ENCODE measurements at places on chromosomes 7 and 10.

DNA sequence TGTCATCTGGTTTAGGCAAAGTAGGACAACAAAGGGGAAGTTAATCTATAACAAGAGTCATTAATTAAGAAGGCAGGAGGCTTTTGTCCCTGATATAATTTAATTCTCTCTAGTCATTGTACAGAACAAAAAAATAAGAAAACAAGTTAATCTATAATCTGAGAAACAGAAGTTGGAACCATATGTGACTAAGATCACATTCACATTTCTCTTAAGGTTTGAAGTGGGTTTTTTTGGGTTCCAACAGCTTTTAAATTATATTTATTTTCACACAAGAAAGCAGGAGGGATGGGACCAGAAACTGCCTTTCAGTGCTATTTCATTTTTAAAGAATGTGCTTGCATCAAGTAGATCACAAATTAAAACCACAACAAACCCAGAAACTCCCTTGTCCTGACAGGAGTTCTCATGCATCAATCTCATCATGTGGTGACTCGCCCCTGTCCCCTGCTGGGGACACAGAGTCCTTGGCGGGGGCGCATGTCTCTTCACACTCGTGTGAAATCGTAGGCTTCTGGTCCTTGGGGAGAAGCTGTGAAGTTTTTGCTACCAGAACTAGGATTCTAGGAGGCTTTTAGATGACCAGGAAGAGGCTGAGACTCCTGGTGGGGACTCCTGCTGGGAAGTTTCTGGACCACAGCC lies 10.1 kb upstream of the OPN4 start:
- no peak for DNase-seq

- DNase-seq: no peak
Measured at GRCh38 chr10:78173360-78174015, 139.8 kb downstream of the RPS24 start.

DNA sequence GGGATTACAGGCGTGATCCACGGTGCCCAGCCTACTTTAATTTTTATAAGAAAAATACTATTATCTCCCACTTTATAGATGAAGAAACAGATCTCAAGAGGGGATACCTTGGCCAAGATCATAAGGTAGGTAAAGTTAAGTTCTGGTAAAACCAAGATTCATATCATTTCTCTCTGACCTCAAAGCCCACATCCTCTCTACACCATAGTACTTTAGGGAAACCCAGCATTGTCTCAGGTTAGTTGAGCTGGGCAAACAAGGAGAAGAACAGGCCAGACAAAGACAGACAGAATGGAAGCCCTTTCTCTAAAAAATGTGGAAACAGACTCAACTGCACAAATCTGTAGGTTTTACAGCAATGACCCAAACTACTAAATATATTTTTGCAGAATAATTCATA lies 197.7 kb upstream of the FRMD4A start:
- DNase-seq: no peak

- DNase-seq: no peak
Measured at GRCh38 chr7:96691702-96692101, 17.9 kb downstream of the SEM1 start.

GRCh38 chr7:100435401-100436304 lies 644 bp downstream of the PPP1R35 start:
- no peak for DNase-seq

DNA sequence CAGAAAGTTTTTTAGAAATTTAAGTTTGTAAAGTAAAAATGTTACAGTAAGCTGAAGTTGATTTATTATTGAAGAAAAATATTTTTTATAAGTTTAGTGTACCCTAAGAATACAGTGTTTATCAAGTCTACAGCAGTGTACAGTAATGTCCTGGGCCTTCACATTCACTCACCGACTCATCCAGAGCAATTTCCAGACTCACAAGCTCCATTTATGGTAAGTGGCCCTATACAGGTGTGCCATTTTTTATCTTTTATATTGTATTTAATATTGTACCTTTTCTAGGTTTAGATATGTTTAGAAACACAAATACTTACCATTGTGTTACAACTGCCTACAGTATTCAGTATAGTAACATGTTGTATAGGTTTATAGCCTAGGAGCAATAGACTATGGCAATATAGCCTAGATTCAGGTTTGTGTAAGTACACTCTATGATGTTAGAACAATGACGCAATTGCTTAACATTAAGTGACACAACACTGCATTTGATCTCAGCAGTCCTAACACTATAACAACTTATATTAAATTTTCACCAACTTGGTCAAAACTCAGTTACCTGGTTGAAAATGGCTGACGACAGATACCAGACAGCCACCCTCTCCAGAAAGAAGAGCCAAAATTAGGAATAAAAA lies 45.7 kb downstream of the HIBADH start:
- no peak for DNase-seq

GRCh38 chr7:21753071-21753470 lies 192.6 kb downstream of the CDCA7L start:
- no peak for DNase-seq

- no peak for DNase-seq
Measured at GRCh38 chr10:33478675-33479125, 144.2 kb upstream of the NRP1 start.

DNA sequence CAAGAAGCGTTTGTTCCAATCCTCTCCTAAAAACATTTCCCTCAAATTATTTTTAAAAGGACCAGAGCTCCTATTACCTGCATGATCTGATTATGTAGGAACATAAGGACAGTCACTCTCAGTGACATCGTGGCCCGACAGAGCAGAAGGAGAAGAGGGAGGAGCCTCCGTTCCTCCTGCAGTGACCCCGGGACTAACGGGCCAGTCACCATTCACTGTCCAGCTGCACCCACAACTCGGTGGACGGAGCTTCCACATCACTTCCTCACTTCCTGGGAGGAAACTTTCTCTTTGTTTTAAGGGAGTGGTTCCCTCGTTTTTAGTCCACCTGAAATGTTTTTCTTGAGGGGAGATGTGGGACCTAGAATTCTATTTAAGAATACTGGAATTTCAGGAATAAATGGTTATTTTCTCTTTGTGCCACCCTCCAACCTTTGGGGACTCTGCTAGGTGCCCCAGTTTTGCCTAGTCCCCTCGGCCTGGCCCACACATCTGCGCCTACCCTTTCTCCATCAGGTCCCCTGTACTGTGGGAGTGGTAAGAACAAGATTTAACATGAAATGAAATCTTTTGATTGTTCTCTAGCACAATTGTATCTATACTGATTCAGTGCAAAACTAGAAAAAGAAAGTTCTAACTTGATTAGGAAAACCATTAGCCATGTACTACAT lies 173.5 kb upstream of the RNF32 start:
- no peak for DNase-seq

DNA sequence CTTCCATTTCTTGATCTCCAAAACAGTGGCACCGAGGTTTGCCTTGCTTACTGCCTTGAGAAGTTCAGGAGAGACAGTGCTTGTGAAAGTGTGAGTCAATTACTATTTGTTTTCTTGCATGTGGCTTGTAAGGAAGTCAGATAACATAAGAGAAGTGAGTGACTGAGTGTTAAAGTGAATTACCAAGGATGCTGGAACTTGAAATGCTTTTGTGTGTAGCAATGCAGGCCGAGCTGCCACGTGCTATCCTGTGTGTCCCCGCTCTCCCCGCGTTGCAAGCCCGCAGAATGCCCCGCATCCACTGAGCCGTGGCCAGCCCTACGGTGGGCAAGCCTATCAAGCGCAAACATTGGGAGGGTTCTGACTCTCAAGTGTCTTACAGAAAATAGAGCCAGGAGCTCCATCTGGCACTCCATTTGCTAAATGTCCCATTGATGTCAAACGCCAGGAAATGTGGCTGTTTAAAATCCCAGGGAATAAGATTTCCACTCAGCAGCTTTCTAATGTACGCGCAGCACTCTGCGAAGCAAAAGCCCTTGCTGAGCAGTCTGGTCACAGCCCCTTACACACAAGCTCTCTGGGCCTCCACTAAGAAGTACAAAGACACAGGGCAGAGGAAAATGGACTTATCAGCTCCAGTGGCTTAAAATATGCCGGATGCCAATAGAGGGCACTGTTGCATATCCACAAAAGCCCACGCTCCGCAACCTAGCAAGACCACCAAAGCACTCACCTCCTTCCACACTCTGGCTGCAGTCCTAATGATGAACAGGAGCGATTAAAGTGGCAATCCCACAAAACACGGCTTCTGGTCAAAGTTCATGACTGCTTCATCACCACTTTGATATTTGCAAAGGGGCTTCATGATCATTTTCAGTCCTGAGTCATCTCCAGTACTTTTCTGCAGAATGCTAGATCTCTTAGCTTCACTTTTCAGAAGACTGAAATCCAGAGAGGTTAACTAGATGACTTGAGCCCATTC lies 158.0 kb upstream of the ITGB1 start:
- DNase-seq: no peak

DNA sequence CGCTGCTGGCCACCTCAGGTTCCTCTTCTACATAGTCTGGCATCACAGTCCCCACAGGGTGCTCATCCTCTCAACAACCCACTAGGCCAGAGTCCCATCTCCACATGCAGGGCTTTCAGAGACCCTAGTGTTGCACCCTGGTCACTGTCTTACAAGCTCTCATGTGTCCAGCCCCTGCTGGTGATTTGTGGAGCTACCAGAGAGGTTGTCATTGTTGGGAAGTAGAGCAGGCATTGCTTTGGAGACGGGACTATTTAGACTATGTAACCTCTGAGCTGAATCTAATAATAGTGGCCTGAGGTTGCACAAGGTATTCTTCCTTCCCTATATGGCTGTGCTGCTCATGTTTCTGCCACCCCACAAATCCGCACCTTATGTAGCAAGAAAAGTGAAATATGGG lies 135.3 kb upstream of the VWC2 start:
- no peak for DNase-seq

DNA sequence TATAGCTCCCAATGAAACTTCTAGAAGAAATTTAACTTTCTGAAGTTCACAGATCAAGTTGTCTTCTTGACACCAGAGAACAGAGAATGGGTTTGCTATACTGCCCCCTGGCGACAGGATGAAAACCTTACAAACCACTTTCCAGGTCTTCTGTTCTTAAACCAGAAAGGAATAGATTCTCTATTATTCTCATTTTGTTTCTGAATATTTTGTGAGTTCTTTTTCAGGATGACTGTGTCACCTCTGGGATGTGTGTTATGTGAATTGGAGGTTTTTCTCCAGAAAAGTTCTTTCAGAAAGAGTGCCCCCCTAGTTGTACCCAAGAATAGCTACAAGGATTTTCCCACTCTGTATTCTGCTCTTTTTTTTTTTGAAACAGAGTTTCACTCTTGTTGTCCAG lies 6.3 kb downstream of the IFT22 start:
- no peak for DNase-seq

DNA sequence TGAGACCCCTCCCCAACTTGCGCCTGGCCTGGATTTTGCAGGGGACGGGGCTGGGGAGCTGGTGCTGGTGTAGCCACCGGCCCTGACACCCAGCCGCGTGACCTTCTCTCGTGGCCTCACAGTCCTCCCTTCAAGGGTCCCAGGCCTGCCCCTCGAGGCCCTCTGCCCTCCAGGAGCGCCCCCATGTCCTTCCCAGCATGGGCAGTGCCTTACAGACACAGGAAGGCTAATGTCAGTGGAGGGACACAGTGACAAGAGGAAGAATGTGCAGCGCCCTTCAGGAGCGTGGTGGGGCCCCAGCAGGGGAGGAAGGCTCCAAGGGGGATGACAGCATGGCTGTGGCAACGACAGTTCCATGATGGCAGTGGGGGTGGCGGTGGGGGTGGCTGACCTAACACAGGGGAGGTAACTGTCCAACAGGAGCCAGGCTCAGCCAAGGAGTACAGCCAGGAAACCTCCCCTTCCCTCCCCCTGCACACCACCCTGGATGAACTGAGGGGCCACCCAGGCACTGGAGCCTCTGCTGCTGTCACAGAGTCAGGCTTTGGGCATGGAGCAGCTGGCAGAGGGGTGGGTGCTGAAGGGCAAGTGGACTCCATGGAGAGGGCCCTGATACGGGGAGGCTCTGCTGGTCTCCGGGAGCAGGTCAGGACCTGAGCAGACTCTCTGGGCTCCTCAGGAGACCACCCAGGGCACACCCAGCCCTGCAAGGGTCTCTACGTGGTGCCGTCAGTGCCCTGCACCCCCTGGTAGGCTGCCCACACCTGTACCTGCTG lies 76.0 kb upstream of the RET start:
- DNase-seq: no peak
